Activated naive CD4-positive, alpha-beta T cell (primary cell): ENCODE measurements at places on chromosomes 3 and 15.

GRCh38 chr3:197597335-197597734 lies 41.6 kb upstream of the BDH1 start:
- no peak for DNase-seq

DNA sequence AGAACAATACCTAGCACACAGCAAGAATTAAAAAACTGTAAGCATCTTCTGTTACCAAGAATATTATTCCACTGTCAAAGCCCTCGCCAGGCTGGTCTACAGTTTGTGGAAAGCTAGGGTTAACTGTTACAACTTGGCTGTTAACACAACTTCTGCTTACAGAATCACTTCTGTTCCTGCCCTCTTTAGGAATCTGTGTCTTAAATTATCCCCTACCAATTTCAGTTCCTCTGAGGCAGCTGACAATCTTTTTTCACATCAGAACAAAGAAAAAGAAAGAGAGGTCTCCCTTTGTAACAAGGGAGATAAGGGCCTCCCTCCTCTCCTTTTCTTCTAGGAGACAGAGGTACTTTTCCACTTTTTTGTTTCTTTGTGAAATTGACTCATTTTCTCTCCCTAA lies 188.9 kb downstream of the FMN1 start:
- no peak for DNase-seq

DNA sequence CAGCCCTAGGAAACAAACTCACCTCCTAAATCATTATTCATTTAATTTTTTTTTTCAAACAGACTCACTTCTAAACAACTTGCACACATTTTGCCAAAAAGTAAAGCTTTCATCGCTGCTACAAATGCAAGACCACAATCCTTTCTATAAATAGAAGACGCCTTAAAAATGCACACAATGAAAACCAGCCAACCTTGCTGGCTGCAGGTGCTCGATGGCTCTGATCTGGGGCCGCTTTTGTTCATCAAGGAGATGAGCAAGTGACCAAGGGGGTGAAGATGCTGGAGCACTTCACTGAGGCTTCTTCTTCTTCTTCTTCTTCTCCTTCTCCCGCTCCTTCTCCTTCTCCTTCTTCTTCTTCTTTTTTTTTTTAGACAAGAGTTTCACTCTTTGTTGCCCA lies 12.7 kb upstream of the SLC6A6 start:
- DNase-seq = no peak

DNA sequence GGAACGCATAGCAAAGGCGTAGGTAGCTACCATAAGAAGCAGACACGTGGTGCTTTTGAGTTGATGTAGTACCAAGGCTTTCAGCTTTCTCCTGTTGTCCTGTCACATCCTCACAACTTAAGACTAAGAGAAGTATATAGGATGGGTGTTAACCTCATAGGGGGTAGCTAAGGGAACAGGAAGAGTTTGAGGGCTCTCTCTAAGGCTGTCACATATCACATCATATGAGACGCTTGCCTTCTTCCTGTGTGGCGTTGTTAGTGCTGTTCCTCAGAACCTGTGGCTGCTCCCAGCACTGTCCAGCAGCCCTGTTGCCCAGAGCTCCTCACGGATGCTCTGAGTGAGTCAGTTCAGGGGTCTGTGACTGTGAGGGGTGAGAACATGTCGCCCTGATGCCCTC lies 14.7 kb downstream of the DHX30 start:
- DNase-seq = no peak

DNA sequence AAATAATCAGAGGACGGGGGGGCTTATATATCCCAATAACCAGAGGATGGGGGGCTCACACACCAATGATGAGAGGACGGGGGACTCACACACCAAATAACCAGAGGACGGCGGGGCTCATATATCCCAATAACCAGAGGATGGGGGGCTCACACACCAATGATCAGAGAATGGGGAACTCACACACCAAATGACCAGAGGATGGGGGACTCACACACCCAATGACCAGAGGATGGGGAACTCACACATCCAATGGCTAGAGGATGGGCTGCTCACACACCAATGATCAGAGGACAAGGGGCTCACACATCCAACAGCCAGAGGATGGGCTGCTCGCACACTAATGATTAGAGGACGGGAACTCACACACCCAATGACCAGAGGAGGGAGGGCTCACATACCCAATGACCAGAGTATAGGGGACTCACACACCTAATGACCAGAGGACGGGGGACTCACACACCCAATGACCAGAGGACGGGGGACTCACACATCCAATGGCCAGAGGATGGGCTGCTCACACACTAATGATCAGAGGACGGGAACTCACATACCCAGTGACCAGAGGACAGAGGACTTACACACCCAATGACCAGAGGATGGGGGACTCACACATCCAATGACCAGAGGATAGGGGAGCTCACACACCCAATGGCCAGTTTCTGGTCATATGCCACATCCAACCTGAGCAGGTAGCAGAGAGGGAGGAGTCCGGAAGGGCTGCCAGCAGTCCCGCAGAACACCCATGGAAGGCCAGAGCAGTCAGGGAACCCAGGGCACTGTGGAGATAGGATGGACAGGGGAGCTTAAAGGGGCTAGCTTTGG lies 10.6 kb downstream of the RAB6B start:
- DNase-seq = no peak
